ENCODE measurements at places on chromosomes 3 and 15.

DNA sequence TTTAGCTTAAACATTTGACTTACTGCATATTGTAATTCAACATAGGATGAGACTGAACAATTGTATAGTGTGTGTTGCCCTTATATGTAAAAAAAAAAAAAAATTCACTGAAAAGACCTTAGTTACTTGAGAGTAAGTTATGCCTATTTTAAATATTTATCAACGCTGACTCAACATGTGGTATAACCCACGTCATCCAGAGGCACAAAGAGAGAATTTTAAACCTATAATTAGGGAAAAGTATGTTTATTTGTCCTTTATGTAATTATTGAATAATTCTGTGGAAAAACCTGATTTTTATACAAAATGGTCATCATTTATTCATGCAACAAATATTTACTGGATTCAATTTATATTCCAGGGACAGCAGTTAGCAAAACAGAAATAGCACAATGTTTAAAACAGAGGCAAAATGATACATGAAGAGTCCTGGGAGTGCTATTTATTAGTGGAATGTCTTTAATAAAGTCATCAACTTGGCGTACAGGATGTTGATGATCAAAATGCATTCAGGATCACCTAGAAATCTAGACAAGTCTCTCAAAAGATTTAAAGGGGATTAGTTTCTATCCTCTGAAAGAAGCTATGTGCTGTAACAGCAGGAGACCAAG lies 223.7 kb downstream of the PCCB start:
- no peak for DNase-seq
- no peak overlapping the region for H3K4me3 ChIP-seq
- no peaks in the 10 kb centered on the region for H3K27me3 ChIP-seq
- no peaks in the 10 kb centered on the region for H3K4me1 ChIP-seq
- no peaks in the 10 kb centered on the region for H3K36me3 ChIP-seq

- no peak overlapping the region for H3K4me3 ChIP-seq
- DNase-seq, result no peak
- H3K36me3 ChIP-seq, result no peaks in the 10 kb centered on the region
- H3K27me3 ChIP-seq, result no peaks in the 10 kb centered on the region
Measured at GRCh38 chr15:56963710-56964109, 45.3 kb downstream of the TCF12 start.

- no peaks in the 10 kb centered on the region for H3K27me3 ChIP-seq
- no peaks in the 10 kb centered on the region for H3K36me3 ChIP-seq
- no peak for DNase-seq
- no peak overlapping the region for H3K4me3 ChIP-seq
Measured at GRCh38 chr3:29065211-29065785, 215.6 kb upstream of the RBMS3 start.

- H3K4me1 ChIP-seq, result peaks cover 27% of the 10 kb centered on the region
- DNase-seq, result no peak
- no peaks in the 10 kb centered on the region for H3K36me3 ChIP-seq
- H3K27ac ChIP-seq, result peak overlapping the region; percentile 80
Measured at GRCh38 chr3:159764490-159765029, 224.1 kb upstream of the IL12A start.

DNA sequence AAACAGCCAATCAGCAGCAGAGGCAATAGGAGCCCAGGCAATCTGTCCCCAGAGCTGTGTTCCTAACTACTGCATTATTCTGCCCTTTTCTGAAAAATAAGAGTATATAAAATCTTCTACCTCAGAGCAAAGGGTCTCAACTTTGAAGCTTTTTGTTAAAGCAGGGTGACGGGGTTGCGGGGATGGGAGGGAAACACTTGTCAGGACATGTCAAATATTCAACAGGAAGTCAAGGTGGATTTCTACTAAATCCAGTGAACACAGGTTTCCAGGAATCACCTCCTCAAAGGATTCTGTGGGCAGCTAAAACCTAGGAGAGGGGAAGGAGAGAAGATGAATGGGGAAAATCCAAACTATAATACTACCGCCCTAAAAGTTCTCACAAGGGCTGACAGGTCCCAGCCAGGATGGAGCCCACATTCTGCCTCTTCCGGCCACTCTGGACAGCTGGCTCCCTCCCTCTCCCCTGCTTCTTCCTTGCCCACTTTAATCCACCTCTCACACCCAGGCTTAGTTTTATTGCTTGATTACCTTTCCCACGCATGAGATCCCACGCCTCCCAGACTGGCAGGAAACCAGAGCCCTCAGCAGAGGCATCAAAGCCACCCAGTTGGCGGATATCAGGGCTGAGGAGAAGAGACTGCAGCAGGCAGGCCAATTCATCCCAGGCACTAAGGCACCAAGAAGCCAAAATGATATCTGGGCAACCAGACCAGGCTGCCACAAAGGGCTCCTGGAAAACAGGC lies 77.2 kb downstream of the OSBPL10 start:
- peak overlapping the region; percentile 51 for H3K27ac ChIP-seq
- H3K4me1 ChIP-seq, result peaks cover 41% of the 10 kb centered on the region
- no peak for DNase-seq
- no peak overlapping the region for H3K4me3 ChIP-seq

GRCh38 chr3:50221411-50222168 lies 14.4 kb upstream of the GNAI2 start:
- no peaks in the 10 kb centered on the region for H3K4me1 ChIP-seq
- no peaks in the 10 kb centered on the region for H3K36me3 ChIP-seq
- H3K27me3 ChIP-seq, result no peaks in the 10 kb centered on the region
- H3K4me3 ChIP-seq, result no peak overlapping the region

GRCh38 chr15:35546511-35547381 lies 781 bp upstream of the DPH6 start:
- peak overlapping the region; percentile 97 for H3K4me3 ChIP-seq
- no peaks in the 10 kb centered on the region for H3K36me3 ChIP-seq
- no peak for DNase-seq

DNA sequence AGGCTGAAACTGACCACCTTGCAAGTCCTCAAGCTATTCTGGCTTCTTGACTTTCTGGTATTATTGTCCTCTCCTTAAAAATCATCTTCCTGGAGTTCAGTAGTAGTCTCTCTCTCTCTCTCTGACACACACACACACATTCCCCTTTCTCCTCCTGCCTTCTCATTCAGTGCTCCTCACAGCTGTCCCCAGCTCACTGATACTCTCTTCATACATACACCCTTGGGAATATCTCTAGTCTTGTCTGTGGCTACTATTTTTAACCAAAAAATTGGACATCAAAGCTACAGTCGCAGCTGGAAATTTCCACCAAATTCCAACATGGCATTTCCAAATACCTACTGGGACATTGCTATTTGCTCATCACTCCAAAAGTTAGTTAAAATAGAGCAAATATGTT lies 178.9 kb downstream of the ECT2 start:
- DNase-seq, result no peak
- no peak overlapping the region for H3K27ac ChIP-seq
- no peaks in the 10 kb centered on the region for H3K36me3 ChIP-seq
- no peaks in the 10 kb centered on the region for H3K27me3 ChIP-seq
- H3K4me3 ChIP-seq, result no peak overlapping the region

DNA sequence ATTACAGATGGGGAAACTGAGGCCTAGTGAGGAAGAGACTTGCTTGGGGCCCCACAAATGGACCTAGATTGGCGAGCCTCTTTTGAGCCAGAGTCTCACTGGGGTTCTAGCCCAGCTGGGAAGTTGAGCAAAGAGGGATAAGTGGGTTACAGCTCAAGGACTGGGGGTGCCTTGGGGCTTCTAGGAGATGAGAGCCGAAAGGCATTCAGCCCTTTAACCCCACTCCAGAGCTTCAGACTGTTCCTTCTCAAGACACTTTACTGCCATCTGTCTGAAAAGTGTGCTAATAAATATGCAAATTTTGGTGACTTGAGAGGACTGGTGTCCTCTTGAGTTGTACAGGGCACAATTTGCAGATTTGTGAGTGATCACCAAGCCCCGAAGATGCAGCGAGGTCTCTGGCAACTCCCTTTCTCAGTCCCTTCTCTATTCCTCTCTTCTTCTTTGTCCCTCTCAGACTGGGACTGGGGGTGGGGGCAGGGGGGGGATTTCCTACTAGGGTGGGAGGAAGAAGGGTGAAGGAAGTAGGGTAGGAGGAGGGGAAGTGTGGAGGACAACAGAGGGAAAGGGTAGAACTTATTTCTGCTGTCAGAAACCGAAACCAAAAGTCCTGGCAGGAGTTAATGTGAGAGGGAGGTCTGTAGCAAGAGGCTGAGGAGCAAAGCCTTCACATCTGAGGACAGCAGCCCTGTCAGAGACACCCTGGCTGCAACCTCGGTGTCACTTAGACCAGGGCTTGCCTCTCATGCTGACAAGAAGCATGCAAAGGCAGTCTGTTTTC lies 16.2 kb upstream of the ANKDD1A start:
- DNase-seq, result no peak
- H3K36me3 ChIP-seq, result no peaks in the 10 kb centered on the region
- H3K27ac ChIP-seq, result peak overlapping the region; percentile 66
- H3K4me3 ChIP-seq, result peak overlapping the region; percentile 19

DNA sequence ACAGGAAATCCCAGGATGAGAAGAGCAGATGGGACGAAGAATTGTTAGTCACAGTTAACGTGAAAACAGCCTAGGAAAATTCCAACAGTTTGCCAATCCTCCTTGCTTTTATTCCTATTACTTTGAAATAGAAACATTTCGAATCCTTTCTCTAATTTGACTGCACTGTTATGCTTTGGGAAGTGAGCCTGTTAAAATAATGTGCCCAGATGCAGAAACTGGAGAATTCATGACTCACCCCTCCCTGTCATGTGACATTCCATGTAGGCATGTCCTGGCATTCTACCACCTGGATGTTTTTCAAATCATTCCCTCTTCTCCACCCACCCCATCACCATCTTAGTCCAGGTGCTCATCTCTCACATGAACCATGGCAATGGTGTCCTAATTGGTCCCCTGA lies 107.3 kb downstream of the MINAR1 start:
- no peak overlapping the region for H3K27ac ChIP-seq
- H3K36me3 ChIP-seq, result no peaks in the 10 kb centered on the region
- 0 out of 2 replicates have a peak, but pooled peaks cover 3% of the 10 kb centered on the region for H3K27me3 ChIP-seq
- DNase-seq, result no peak
- no peaks in the 10 kb centered on the region for H3K4me1 ChIP-seq

- H3K27me3 ChIP-seq, result no peaks in the 10 kb centered on the region
- H3K36me3 ChIP-seq, result no peaks in the 10 kb centered on the region
- H3K4me1 ChIP-seq, result no peaks in the 10 kb centered on the region
Measured at GRCh38 chr3:89266074-89266473, 158.7 kb downstream of the EPHA3 start.

GRCh38 chr3:197828-198491 lies 1.4 kb downstream of the CHL1 start:
- H3K4me3 ChIP-seq, result no peak overlapping the region
- no peaks in the 10 kb centered on the region for H3K4me1 ChIP-seq
- no peaks in the 10 kb centered on the region for H3K27me3 ChIP-seq
- no peak for DNase-seq
- H3K36me3 ChIP-seq, result no peaks in the 10 kb centered on the region

DNA sequence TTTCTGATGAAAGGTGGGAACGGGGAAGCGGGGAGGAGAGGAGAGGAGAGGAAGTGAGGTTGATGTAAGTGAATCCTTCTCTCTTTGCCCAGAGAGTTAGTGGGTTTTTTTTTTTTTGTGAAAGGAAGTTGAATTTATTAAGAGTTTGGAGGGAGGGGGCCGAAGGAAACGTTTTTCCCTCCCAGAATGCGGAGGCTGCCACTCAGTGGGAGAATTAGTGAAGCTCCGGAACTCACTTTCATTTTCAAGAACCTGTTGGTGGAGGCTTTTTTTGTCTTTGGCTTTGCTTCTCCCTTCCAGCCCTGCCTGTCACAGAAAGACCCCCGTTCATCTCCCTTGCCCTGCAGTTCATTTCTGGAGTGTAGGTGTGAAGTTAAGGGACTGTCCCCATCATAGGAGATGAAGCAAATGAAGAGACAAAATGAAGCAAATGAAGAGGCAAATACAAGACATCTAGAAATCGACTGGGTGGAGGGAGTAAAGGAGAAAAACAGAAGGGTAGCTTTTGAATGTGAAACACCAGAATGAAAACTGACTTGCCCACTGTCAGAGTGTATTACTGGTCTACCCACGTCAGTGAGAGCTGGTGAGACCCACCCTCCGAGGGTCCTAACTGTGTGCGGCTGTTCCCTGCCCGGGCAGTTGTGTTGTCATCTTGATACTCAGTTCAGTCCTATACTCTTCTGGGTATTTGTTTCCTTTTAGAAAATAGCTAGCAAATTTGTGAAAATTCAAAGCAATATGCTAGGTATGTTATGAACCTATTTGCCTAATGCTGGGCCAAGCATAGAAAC lies 91.5 kb downstream of the ITPR1 start:
- H3K4me3 ChIP-seq, result peak overlapping the region; percentile 19
- no peaks in the 10 kb centered on the region for H3K36me3 ChIP-seq
- H3K4me1 ChIP-seq, result no peaks in the 10 kb centered on the region
- H3K27ac ChIP-seq, result peak overlapping the region; percentile 35

GRCh38 chr15:56286213-56286612 lies 42.5 kb upstream of the RFX7 start:
- H3K27ac ChIP-seq, result no peak overlapping the region
- DNase-seq, result no peak
- H3K27me3 ChIP-seq, result no peaks in the 10 kb centered on the region
- H3K4me1 ChIP-seq, result no peaks in the 10 kb centered on the region
- no peak overlapping the region for H3K4me3 ChIP-seq

DNA sequence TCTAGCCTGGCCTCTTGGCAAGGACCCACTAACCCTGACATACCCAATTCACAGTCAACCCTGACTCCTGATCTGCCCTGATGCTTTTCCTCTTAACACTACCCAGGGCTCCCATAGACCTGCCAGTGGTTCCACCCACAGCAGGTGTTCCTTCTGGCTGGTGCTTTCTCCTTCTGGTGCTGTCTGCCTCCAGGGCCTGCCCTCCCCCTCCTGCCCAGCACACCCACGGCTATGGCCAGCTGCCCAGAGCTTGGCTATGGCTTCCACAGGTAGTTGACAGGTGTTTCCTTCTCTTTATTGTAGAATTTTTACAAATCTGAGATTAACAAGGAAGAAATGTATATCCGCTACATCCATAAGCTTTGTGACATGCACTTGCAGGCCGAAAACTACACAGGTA lies 46.5 kb upstream of the MANF start:
- no peak for DNase-seq
- no peaks in the 10 kb centered on the region for H3K36me3 ChIP-seq
- H3K4me3 ChIP-seq, result no peak overlapping the region
- no peak overlapping the region for H3K27ac ChIP-seq
- H3K27me3 ChIP-seq, result no peaks in the 10 kb centered on the region
